ENCODE measurements at places on chromosomes 12 and 14. TPM values are rescaled to one million over a fixed set of nuclear protein-coding genes. Genes with fewer than 3 reads are reported as not detected.

CPM gene
- 83.8 TPM for total RNA-seq

GLT1D1 gene
- 14.9 TPM for total RNA-seq

TAS2R31 gene
- 4.9 TPM for total RNA-seq

NXPH4 gene
- not detected for total RNA-seq

IAPP gene
- total RNA-seq, result not detected

LMO3 gene
- not detected for total RNA-seq

WNK1 gene
- 103 TPM for total RNA-seq

RILPL2 gene
- total RNA-seq, result 1.6 TPM

CNTN1 gene
- total RNA-seq, result 0.66 TPM

CLEC1B gene
- total RNA-seq, result 8.0 TPM

Measured in right lobe of liver (tissue), 6 donors.